ENCODE measurements at places on chromosomes 6 and 20.

DNA sequence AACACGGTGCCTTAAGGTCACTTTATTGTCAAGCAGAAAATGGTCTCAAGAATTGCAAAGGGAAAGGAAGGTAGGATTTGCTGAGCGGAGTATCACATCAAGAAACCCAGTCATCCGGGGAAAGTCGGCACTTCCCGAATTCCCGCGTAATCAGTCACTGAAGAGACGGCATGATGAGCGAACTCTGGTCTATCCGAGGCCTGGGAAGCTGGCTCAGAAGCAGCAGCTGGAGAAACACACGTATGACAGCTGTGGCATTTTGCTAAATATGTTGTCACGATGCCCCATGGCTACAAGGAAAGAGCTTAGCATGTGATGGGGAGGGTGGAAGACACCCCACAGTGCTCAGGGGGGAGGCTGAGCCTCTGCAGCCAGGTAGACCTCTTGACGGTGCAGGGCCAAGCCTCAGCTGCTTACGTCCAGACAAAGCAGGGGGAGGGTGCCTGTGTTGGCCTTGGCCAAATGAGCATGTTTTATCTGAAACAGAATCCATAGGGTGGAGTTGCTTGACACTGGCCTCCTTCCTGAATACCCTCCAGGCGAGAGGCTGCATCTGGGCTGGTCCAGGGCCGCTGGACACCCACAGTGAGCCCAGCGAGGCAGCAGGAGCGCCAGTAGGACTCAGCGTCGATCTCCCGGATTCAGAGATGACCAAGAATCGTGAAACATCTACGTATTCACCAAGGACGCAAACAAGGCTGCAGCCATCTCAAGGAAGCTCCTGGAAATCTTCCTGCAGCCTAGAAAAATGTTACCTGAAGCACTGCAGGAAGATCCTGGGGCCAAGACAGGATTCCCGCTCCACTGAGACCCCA lies 118.8 kb upstream of the AFDN start:
- DNase-seq: no peak

GRCh38 chr6:21665392-21666200 lies 72.0 kb downstream of the SOX4 start:
- no peak for DNase-seq

DNA sequence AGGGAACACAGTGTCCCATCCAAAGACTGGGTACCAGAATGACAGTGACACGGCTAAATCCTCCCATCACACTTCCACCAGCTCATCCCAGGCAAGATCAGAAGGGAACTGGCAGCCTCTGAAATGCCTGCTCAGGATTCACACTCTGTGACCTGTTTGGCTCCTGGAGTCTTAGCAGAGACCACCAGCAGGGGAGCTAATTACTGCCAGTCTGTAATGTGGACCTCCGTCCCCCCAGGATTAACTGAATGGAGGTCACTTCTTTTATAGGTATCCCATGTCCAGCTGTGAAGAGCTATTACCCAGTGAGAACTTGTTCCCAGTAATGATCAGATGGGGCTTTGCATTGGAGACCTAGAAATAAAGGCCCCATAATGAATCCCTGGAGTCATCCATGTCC lies 45.2 kb downstream of the DEFB114 start:
- DNase-seq: no peak

DNA sequence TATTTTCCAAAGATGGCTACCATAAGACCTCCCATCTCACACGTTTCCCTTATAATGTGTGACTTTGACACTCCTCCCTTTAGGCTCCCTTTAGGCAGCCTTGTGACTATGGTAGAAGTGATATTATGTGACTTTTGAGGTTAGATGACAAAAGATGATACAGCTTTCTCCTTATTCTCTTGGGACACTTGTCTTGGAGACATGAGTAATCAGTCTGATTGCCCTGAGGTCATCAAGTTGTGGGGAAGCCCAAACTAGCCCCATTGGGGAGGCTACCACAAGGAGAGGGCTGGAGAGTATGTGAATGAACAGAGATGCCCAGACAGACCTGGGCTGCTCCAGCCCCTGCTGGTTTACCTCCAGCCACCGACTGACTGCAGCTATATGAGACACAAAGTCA lies 10.6 kb upstream of the DLK2 start:
- no peak for DNase-seq

GRCh38 chr6:4805553-4806336 lies 29.5 kb downstream of the CDYL start:
- DNase-seq: no peak

- no peak for DNase-seq
Observed at GRCh38 chr20:35171753-35172433, at the start of gene PROCR. Gene PROCR, plus strand, starts transcription at chr20:35172072. Its CDS starts 83 bp downstream, at chr20:35172155.

- no peak for DNase-seq
Observed at GRCh38 chr6:79335133-79335674, 100.7 kb upstream of the HMGN3 start.

GRCh38 chr6:113591896-113592827 lies 265.0 kb upstream of the MARCKS start:
- DNase-seq: no peak

GRCh38 chr6:138215093-138215782 lies 3.1 kb downstream of the PBOV1 start:
- no peak for DNase-seq

DNA sequence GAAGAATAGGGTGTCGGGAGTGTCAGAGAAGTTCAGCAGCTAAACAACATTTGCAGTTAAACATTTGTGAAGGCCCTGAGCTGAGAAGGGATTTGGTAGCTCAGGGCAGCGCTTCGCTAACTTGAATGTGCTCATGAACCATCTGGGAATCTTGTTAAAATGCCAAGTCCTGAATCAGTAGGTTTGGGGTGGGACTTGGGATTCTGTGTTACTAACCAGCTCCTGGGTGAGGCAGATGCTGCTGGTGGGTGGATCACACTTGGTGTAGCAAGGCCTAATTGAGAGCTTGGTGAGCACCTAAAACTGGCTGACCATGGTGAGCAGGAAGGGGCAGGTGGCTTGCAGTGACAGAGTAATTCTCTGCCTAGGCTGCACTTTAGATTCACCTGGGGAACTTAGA lies 5.9 kb downstream of the PTPRA start:
- no peak for DNase-seq

DNA sequence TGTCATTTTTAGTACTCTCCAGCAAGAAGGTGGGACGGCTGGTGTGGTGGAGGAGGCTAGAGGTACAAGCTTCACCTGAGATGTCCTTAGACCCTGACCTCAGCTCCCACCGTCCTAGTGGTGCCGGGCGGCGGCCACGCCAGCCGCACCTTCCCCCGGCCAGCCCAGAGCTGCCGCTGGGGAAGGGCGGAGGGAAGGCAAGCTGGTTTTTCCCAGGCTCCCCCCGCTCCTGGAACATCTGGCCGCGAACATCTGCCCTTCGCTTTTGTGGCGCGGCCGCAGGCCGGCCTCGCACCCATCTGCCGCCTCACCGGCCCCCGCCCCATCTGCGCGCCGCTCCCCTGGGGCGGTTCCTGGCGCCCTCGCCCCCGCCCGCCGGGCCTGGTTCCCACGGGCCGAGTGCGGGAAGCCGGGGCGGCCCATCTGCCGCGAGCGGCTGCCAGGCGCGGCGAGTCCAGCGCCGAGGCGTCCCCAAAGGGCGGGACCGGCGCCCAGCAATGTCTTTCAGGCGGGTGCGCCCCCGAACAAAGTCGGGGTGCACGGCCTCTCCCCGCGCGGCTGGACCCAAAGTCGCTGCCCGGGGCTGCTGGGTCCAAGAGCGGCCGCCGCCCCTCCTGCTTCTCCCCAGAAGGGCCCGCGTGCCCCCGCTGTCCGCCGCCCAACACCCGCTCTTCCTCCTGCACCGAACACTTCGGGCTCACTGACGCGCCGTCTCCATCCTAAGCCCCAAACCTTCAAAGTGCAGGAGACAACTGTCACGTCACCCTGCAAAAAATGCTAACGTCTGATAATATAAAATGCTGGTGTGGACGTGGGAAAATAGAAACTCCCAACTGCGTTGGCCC lies 17.3 kb upstream of the ID1 start:
- DNase-seq: no peak

DNA sequence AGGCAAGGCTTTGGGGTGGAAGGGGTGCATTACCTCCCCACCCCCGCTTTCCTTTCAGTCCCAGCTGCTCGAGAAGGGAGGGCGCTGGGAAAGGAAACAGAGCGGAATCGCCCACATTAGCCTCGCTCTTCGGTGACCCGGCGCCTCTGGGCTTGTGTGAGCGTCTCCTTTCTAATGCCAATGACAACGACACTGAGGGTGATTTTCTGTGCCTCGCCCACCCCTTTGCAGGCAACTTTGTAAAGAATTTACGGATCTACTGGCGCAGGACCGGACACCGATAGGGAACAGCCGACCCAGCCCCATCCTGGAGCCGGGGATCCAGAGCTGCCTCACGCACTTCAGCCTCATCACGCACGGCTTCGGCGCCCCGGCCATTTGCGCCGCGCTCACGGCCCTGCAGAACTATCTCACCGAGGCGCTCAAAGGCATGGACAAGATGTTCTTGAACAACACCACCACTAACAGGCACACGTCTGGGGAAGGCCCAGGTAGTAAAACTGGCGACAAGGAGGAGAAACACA lies 24.3 kb downstream of the TFAP2B start:
- DNase-seq: no peak

GRCh38 chr20:64119681-64120341 lies 12.4 kb upstream of the NPBWR2 start:
- no peak for DNase-seq

- DNase-seq: no peak
Observed at GRCh38 chr6:3744901-3745470, 6.5 kb downstream of the PXDC1 start.

DNA sequence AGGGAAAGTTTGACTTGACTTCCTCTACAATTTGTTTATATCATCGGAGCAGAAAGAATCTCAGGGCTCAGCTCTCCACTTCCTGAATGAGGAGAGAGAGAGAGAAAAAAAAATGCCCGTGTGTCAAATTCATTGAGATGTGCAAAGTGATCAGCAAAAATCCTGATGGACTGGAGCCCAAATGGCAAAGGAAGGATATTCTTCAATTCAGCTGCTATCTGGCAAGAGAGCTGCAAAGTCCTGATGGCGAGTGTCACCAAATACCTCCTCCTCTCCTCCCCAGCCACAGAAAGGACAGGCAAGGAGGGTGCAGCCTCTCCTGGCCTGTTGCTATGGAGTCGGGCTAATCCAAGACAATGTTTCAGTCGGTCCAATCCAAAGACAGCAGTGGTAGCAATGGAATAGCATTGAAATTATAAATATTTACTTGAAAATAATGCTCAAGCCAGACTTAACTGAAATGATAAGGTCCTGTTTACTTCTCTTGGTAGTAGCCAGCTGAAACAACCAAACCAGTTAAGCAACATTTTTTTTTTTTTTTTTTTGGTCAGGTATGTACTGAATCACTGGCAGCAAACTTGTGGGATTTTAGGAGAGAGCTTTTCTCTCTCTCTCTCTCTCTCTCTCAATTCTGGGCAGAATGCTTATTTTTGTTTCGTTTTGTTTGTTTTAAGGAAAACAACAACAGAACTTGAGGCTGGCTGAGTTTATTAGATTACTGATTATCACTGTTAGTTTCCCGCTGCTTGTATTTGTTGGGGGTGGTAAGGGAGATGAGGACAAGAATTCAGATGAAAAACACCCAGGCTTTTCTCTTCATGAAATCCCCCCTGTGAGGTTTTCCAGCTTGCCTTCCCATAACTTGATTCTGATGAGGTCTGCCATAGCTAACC lies 204.2 kb downstream of the BCAS1 start:
- no peak for DNase-seq

DNA sequence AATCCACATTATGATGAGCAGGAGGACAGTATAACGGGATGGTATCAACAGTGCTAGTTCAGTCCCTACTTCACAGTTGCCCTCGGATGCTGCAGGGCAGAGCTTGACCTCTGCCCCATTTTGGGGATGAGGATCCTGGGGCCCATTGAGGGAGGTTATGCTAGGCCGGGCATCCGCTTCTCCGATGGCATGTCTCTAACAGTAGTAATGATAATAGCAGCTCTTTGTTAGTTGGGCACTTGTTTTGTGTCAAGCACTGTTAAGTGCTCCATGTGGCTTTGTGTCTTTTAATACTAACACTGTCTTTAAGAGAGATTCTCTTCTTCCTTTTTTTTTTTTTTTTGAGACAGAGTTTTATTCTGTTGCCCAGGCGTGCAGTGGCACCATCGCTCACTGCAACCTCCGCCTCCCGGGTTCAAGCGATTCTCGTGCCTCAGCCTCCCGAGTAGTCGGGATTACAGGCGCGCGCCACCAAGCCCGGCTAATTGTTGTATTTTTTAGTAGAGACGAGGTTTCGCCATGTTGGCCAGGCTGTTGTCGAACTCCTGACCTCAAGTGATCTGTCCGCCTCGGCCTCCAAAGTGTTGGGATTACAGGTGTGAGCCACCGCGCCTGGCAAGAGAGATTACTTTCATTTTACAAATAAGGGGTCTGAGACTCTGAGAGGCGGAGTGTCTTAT lies 1.1 kb downstream of the MAPRE1 start:
- DNase-seq: no peak

DNA sequence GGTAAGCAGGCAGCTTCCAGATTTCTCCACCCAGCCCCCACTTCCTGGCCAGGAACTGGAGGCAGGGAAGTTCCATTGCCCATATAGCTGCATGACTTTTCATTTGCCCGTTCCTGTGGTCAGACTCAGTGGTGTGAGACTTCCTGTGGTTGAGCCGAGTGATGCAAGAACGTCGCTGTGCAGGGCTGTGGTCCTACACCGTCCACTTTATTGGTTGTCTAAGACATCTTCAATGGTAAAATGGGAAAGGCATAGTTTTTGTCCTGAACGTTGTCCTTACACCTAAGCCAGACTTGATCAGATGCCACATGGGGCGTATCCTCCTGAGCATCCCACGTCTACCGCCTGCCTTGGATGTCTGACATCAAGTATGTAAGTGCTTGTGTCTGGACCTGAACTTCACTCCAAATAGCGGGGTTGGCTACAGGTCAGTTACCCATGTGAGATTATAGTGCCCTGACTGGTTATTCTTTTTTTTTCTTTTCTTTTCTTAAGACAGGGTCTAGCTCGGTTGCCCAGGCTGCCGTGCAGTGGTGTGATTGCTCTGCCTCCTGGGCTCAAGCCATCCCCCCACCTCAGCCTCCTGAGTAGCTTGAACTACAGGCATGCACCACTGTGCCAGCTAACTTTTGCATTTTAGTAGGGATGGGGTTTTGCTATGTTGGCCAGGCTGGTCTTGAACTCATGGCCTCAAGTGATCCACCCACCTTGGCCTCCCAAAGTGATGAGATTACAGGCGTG lies 25.9 kb upstream of the GTSF1L start:
- DNase-seq: no peak

DNA sequence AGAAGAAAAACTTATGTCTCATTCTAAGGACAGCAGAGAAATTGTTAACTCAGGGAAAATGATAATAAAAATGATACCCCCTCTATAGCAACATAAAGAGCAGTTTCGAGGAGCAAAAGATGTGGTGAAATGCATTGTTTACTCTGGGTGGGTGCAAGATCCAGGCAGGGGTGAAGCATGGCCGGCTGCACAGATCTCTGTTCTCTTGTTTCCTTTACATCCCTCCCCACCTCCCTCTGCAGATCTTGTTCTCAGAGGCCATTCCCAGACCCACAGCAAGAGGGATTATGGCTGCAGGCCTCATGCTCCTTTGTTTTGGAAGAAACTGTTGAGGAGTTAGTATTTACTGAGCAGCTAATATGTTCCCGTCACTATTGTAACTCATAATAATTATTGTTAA lies 1.8 kb downstream of the BTN3A1 start:
- no peak for DNase-seq
